Daoy (cell line): ENCODE measurements at places on chromosomes 3 and 15. TPM values are rescaled to one million over a fixed set of nuclear protein-coding genes. Genes with fewer than 3 reads are reported as not detected.
A peak's percentile ranks its signal among the peaks of the same experiment; 100 is the strongest.

DNA sequence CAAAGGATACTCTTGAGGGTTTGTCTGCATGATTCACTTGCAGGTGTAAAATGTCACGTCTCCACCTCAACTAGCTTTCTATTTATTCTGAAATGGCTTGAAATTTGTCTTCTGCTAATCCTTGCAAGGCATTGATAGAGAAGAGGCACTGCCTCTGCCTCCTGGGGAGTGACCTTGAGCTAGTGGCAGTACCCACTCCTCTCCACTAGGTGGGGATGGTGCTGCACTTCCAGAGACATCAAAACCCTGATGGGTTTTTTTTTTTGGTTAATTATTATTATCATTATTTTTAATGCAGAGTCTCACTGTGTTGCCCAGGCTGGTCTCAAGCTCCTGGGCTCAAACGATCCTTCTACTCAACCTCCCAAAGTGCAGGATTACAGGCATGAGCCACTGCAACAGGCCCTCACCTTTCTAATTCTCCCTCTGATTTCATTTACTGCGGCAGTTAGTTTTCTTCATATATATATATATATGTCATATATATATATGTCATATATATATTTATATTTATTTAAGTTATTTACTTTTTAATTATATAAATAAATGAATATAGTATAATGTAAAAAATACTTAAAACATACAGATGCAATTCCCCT lies 117.6 kb upstream of the EIF1B start:
- DNase-seq, result peak; percentile 43

GRCh38 chr3:66390013-66390412 lies 110.8 kb downstream of the LRIG1 start:
- DNase-seq, result no peak

DNA sequence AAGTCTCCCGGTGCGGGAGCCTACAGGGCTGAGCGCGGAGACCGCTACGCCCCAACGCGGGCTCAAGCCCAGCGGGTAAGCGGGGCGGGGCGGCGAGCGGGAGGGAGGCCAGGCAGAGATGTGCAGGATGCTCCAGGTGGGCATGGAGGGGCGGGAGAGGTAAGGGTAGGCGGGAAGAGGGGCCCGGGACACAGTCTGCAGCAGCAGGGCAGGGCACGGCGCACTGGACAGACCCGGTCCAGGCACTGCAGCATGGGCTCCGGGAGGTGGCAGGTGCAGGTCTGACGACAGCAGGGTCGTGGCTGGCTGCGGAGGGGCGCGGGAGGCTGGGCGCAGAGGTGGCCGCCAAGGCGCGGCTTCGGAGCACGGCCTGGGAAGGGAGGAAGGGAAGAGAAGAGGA lies 102.8 kb downstream of the GABRB3 start:
- no peak for DNase-seq

GRCh38 chr15:39511000-39511915 lies 69.6 kb upstream of the THBS1 start:
- peak; percentile 88 for DNase-seq

C3orf49 gene
- total RNA-seq, result not detected in 2 replicates

DNA sequence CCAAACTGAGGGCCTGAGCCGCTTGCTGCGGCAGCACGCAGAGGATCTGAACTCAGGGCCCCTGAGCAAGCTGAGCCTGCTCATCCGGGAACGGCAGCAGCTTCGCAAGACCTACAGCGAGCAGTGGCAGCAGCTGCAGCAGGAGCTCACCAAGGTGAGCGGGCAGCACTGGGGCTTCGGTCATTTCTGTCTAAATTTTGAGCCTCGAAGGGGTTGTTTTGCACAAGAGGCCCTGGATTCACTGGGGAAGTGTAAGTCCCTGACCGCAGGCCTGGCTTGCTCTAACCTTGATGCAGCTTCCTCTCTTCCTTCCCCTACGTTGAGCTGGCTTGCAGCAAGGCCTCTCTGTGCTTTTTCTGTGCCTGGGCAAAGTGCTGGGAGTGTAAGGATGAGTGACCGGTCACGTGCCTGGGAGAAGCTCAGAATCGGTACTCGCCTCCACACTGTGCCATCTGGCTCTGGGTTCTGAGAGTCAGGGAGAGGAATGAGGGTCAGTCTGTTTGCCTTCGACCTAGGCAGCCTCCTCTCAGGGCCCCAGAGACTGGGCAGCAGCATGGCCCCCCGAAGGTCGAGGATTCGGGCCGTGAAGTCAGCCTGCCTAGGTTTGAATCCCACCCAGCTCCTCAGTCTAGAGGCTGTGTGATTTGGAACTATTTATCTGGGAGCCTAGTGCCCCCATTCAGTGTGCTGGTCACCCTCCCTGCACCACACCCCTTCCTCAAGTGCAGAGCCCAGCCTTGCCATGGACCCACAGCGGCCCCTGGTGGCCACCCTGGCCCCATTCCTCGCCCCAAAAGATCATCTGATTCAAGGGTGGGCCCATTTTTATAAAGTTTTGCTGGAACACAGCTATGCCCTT lies 1.4 kb downstream of the FES start:
- peak; percentile 69 for DNase-seq

- DNase-seq, result no peak
Measured at GRCh38 chr15:95469496-95470000, 861.0 kb upstream of the NR2F2 start.

WDR49 gene
- total RNA-seq, result not detected in 2 replicates

HRH1 gene
- 8.2 and 9.0 TPM in 2 replicates for total RNA-seq

TNFAIP8L3 gene
- total RNA-seq, result 0.97 and 1.0 TPM in 2 replicates

- peak; percentile 85 for DNase-seq
Measured at GRCh38 chr3:190120269-190121060, at the start of gene P3H2. Gene P3H2, minus strand, starts transcription at chr3:190120897. Its CDS starts 166 bp downstream, at chr3:190120731.

FBXL2 gene
- total RNA-seq, result 2.6 and 3.7 TPM in 2 replicates

ZNF660 gene
- 0.60 and 0.91 TPM in 2 replicates for total RNA-seq

- no peak for DNase-seq
Measured at GRCh38 chr15:83364501-83364900, 80.0 kb upstream of the BNC1 start.

- DNase-seq, result peak; percentile 17
Measured at GRCh38 chr3:25663347-25663868, 1.3 kb downstream of the TOP2B start.

DNA sequence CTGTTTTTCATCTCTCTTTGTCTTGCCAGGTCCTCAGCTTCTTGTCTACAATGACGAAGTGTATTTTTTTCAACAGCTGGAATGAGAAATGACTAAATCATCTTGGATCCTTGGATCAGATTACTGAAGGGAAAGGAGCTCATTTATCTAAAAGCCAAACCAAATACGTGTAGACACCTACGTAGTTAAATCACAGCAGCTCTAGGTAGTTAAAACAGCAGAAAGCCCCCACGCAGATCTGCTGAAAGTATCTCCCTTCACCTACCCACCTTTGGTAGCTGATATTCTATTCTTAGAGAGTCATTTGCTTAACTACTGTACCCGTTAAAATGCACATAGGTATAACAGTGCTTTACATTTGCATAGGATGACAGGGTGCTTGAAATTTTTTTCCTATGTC lies 105.5 kb upstream of the WNT5A start:
- no peak for DNase-seq

CYP1A2 gene
- not detected in 2 replicates for total RNA-seq

EXD1 gene
- total RNA-seq, result not detected in 2 replicates

DNA sequence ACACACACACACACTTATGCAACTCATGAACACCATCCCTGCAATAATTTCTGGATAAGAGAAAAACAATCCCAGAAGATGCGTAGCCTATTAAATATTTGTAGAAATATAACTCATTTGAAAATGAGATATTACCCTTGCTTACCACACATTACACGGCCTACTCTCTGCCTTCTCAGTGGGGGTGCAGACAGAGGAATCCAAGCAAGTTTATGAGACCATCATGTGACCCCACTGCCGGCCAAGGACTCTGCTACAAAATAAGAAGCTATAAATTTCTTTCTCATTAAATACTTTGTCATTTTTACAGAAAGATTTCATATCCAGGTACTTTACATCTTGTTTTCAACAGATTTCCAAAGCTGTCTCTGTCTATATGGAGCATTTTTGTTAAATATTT lies 286.3 kb downstream of the ZNF385D start:
- no peak for DNase-seq

SAXO2 gene
- 1.8 and 11.0 TPM in 2 replicates for total RNA-seq

DNA sequence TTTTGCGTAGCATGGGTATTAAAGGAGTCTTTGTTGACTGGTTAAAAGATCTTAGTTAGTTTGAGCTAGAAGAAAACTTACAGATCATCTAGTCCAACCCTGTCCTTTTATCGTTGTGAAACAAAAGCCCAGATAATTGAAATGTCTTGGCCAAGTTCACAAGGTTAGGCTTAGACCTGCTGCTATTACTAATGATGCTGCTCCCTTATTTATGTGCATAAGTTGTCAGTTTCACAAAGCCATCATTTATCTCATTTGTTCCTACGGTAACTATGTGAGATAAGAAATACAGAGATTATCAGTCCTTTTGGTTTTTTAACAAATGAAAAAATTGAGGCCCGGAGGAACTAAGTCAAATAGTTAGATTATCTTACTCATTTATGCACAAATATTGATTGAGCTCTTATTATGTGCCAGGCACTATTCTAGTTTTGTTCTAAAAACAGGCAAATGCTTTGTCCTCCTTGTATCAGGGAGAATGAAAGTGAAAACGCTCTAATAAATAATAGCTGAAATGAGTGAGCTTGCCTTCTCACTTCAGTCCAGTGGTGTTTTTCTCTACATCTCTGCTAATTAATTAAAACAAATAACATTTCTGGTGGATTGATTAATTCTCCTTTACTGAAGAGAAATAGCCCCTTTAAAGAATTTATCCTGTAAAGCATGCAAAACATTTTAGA lies 49.1 kb upstream of the TPRG1 start:
- no peak for DNase-seq

CLRN1 gene
- not detected in 2 replicates for total RNA-seq

ALG1L2 gene
- total RNA-seq, result not detected in 2 replicates
